ENCODE measurements at places on chromosomes 4 and X.

DNA sequence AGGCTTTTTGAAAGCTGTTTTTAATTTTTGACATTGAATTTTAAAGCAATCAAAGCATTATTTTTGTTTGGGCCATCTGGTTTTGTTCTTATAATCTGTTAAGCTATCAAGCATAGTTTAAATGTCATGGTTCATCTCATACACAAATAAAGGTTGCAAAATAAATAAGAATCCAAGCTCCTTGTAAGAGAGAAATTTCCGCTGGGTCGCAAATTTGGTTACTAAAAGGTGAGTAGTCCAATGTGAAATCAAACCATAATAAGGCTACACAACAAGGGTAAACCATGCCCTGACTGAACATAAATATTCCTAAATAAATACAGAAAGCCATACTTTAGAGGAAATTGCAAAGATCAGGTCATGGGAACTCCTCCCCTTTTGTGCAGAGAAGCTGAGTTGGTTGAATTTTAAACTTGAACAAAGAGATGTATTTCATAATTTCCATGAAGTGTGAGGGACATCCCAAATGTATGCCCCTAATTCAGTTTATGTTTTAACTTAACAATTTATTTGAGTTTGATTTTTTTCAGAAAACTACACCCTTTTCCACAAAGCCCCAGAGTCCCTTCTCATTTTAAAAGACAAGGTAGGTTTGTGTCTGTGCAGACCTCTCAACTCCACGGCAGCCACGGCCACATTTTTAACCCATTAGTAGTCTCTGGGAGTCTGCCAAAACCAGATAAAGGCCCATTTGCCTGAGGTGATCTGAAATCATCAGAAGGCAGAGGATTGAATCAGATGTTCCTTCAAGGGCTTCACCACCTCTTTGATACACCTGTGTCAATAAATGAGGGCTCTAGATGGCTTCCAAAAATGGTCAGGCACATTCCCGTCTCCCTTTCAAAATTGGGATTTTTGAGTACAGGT lies 85.2 kb downstream of the PLAC1 start:
- no peak for DNase-seq

- no peak for DNase-seq
These were observed 7.6 kb upstream of the DIPK2B start for GRCh38 chrX:45208121-45208856.

DNA sequence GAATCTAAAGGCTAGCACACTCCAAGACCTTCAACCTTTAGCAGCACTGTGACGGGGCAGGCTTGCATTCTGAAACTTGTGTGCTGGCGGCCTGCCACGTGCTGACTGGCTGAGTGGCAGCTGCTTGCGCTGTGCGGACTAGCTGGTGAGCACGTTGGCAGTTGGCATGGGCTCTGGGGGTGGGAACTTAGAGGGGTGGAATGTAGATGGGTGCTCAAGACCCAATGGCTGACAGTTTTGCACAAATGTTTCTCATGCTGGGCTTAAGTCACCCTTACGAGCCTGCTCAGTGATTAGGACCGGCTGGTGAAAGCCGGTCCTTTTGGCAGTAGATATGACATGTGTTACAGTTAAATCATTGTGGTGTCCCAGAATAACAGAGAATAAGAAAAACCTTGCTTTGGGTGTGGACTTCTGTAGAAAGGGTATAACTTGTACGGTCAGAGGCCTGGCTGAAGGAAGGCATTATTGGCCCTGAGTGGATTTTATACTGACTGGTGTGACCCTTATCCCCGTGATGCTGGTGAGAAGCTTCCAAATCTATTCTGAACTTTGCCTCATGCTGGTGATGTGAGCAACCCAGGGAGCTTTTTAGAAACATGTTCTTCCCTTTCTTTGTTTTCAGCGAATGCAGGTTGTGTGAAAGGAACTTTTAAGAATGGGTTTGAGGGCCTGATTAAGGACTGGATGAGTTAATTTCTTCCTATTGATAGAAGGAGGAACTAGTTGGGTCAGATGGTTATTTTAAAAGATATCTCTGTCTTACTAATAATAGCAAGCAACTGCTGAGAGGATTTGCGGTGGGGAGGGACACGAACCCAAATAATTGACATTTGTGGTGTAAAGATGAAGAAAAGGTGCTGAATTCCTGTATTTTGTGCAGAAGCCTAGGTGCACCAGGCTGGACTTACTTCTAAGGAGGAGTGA lies 107.4 kb upstream of the SLC4A4 start:
- no peak for DNase-seq

DNA sequence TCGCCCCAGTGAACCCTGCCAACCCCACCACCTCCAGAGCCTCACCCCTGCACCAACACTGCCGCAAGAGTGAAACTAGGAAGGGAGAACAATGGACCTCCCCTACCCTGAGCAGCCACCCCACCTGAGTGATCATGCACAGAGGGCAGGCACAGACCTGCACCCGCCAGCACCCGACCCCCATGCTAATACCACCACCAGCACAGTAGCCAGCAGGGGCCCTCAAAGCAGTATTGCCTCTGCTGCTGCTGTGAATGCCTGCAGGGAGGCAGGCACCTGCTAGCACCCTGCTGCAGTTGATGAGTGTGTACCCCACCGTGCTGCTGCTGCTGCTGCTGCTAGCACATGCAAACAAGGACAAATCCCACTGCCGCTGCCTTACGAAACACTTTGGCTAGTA lies 100.1 kb downstream of the RAB28 start:
- DNase-seq: no peak

DNA sequence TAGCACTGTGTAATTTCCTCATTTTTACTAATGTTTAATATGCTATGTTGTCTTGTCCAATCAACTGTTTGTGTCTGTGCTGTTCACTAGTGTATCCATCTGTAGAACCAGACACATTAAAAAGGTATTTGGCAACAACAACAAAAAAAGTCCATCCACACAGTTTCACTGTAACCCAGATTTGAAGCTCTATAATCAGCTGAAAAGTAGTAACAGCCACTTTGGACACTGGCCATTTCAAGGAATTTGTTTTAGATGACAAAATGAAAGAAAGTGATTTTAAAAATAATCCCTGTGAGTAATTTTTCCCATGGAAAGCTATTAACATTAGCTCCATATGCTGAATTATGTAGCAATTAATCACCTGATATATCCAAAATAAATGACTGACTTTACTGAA lies 2.2 kb upstream of the FBXL5 start:
- DNase-seq: no peak

GRCh38 chr4:110622841-110623717 lies at the start of gene PITX2:
Gene PITX2, minus strand, starts transcription at chr4:110623077. Its CDS starts 617 bp downstream, at chr4:110622460.
- DNase-seq: no peak

DNA sequence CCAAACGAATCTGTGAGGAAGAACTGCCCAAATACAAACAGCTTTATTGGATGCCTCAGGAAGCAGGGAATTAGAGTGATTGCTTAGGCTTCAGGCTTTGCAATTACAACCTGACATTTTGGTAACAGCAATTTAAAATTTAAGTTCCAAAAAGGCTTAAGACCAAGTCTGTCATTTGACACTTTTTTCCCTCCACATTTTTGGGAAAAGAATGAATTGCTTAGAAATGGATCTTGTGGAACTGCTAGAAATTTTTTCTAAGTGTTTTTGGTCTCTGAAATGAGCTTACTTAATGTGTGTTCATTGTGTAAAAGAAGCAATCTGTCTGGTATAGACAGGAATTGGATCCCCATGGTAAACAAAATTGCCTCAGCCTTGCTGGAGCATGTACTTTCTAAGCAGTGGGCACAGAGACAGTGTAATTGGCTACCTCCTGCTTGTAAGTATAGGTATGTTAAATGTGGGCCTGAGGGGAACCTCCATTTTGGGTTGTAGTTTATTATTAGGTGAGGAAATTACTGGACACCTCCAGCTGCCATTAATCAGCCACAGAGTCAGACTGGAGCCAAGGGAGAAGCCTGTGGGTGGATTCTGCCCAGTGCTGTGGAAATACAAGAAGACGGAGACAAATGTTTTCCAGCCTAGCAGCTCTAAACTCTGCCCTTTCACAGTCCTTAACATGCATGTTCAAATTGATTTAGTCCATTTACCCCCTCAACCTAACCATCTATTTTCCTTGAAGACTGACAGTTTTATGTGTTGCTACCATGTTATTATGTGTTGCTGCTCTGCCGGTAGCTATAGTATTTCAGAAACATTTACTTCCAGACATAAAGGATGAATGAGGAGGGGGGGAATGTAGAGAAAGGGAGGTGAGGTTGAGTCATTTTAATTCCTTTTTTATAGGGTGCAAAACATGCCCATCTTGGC lies 473.0 kb downstream of the SPRY1 start:
- no peak for DNase-seq

GRCh38 chr4:29805245-29805644 lies 914.9 kb upstream of the PCDH7 start:
- no peak for DNase-seq

- DNase-seq: no peak
These were observed 13.2 kb downstream of the CA5B start for GRCh38 chrX:15751155-15751819.

GRCh38 chr4:168900080-168900479 lies 110.0 kb downstream of the CBR4 start:
- DNase-seq: no peak

DNA sequence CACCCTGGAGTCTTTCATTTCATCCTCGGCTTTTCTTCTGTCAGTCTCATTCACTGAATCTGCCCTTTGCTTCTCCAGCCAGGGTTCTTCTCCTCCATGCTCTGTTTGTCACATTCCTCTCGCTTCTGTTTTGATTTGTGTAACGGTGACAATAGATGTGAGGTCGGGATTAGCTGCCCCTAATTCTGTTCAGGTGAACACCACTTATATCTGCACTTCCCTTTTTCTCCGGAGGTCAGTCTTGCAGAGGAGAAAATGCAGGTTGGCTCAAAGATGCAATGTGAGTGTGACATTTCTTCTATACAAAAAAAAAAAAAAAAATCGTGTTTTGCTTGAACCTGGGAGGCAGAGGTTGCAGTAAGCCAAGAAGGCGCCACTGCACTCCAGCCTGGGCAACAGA lies 262.9 kb downstream of the ASMT start:
- no peak for DNase-seq

GRCh38 chrX:52424656-52425055 lies 55.8 kb downstream of the XAGE2 start:
- DNase-seq: no peak

GRCh38 chr4:155891058-155891457 lies 12.4 kb upstream of the TDO2 start:
- no peak for DNase-seq

DNA sequence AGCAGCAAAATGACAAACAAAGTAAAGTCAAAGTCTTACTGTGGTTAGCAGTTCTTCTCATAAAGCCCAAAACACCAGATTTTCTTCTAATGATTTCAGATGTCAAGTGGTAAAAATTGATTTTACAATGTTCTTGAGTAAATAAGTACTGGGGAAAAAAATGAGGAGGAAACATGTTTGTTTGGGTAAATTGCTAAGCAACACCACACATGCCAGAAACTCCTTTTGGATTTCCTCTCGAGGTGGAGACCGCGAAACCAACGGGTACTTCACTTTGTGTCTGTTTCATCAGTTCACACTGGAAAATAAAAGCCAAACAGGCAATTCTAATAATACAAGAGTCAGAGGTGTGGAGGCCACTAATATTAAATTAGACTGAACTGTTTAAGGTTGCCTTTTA lies 4.6 kb upstream of the PKD2 start:
- DNase-seq: no peak

DNA sequence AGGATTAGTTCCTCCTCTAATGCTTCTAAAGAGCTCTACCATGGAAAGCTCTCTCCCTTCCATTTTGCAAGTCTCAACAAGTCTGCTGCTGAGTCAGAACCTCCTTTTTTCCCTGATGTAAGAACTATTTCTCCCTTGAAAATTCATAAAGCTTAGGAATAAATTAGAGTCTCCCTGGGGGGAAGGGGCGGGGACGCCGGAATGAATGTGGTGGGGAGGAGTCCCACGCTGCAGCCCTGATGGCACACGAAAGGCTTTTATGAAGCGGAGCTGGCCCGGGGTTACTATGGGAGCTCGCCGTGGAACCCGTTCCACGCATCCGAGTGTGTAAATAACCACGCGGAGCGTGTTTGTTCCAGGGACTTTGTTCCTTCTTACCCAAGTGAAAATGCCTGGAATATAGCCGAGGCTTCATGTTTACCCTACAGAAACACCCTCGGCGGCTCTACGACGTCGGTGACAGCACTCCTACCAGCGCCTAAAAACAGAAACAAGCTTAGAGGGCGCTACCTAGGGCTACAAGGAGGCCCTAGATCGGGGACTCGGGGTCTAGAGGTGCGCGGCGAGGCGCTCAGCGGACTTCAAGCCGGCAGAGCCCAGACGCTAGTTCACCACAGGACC lies 923 bp upstream of the CPEB2 start:
- no peak for DNase-seq

DNA sequence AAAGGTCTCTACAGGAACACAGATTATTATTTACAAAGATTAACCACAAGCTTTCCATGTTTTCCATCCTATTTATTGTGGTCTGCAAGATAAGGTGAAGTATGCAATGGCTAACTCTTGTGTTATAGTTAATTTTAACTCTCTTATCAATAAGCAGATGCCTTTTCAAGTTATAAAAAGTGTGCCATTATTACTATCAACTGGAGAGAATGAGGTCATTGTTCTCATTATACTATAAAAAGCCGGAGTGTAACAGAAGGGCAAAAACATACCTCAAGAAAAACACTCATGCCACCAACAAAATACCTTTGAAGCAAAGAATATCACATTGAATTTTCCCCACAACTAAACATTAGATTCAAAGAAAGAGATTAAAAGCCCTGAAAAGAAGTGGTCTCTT lies 52.0 kb upstream of the SORBS2 start:
- no peak for DNase-seq

GRCh38 chrX:43949669-43950068 lies 23.5 kb downstream of the NDP start:
- DNase-seq: no peak

- no peak for DNase-seq
These were observed 479.8 kb downstream of the KLHL13 start for GRCh38 chrX:117636826-117637225.

GRCh38 chr4:155881555-155881954 lies 15.5 kb upstream of the ASIC5 start:
- no peak for DNase-seq

- no peak for DNase-seq
These were observed 107.5 kb downstream of the STK32B start for GRCh38 chr4:5158825-5159224.

- DNase-seq: no peak
These were observed 19.5 kb downstream of the ZNF275 start for GRCh38 chrX:153353416-153353815.
